Stimulated activated CD4-positive, alpha-beta T cell treated with anti-CD3 and anti-CD28 coated beads, Interleukin-12 subunit alpha, Interleukin-12 subunit beta, amount 100 ng/mL, for 24 hours (primary cell): ENCODE measurements at places on chromosomes 5 and 9.

DNA sequence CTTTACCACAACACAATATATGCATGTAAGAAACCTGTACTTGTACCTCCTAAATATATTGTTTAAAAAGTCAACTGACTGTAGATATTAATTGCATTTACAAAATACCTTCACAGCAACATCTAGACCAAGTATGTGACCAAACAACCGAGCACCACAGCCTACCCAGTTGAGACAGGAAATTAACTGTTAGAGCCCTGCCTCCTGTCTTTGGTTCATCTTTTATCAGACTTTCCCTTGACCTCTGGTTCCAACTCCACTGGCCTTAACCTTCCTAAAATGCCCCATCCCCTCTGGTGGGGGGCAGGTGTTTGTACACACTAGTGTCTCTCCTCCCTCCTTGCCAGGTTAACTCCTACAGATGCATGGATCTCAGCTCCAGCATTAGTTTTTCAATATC, 155.0 kb upstream of the PANK3 start:
- DNase-seq: no peak

DNA sequence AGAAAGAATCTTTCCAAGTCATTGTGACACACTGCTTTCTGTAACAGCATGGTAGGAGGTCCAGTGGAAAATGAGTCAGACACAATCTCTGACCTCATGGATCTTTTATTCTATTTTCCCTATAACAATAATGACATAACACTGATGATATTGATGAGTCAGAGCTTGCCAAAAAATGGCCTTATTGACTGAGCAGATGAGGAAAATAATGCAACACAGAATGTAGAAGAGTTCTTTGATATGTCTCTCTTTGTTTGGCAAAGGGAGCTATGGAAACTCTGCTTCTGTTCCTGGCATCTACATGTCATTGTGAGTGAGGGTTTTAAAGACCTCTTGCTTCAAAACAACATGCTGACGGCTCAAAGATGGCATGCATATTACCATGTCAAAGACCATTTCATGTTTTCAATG, 443.1 kb upstream of the ZNF608 start:
- no peak for DNase-seq

DNA sequence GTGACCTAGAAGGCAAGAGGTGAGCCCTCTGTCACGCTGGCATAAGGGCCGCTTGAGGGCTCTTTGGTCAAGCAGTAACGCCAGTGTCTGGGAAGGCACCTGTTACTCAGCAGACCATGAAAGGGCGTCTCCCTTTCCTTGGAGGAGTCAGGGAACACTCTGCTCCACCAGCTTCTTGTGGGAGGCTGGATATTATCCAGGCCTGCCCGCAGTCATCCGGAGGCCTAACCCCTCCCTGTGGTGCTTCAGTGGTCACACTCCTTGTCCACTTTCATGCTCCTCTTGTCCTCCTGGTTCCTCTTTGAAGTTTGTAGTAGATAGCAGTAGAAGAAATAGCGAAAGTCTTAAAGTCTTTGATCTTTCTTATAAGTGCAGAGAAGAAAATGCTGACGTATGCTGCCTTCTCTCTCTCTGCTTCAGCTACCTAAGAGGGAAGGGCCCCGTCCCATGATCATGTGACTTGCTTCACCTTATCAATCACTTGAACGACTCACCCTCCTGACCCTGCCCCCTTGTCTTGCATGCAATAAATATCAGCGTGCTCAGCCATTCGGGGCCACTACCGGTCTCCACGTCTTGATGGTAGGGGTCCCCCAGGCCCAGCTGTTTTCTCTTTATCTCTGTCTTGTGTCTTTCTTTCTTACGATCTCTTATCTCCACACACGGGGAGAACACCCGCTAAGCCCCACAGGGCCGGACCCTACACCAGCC, 16.7 kb upstream of the SCGB3A1 start:
- no peak for DNase-seq

DNA sequence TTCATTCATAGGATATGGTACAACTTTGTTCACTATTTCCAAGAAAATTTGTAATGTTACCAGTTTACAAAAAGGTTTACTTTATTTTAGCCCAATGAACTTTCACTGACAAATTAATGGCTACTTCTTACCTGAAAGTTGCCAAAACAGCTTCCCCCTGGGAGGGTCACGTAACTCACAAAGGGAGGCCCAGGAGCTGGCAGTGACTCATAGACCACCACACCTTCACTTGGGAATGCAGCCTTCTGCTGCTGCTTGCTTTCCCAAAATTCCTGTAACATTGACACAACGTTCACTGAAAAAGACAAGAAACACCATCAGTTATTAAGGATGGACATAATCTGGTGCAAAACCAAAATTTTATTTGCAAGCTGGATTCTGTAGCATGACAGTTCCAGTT, 18.1 kb downstream of the LIX1 start:
- no peak for DNase-seq
